Retinal pigment epithelial cell (primary cell): ENCODE measurements at places on chromosomes 4 and X.

DNA sequence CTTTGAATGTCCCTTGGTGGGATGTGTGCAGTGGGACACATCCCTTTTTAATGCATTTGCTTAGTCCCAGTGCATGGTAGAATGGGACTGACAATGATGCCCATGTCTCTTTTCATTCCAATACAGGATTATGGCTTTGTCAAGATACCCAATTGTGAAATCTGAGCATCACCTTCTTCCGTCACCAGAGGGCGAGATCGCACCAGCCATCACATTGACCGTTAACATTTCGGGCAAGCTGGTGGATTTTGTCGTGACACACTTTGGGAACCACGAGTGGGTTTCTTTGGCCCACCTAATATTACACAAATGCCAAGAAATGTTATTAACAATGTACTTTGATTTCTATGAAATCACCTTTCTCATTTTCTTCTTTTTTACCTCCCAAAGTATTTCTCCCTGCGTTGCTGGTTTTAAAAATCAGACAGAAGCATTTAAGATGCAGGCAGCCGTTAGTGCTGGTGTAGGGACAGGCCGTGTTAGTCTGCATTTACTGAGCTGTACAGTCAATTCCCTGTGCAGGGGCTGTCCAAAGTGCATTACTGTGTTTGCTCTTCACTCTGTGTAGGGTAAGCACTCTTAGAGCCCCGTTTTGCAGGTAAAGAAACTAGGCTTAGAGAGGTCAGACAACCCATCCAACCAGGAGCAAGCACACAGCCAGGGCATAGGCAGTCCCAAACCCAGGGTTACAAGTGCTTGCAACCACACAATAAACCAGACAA, 46.5 kb downstream of the CWH43 start:
- DNase-seq, result no peak

DNA sequence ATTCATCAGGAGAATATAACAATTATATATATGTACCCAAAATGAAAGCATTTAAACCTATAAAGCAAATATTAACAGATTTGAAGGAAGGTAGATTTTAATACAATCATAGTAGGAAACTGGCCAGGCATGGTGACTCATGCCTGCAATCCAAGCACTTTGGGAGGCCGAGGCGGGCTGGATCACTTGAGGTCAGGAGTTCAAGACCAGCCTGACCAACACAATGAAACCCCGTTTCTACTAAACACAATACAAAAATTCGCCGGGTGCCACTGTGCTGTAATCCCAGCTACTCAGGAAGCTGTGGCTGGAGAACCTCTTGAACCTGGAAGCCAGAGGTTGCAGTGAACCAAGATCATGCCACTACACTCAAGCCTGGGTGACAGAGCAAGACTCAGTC, 118.3 kb downstream of the KCNIP4 start:
- no peak for DNase-seq

DNA sequence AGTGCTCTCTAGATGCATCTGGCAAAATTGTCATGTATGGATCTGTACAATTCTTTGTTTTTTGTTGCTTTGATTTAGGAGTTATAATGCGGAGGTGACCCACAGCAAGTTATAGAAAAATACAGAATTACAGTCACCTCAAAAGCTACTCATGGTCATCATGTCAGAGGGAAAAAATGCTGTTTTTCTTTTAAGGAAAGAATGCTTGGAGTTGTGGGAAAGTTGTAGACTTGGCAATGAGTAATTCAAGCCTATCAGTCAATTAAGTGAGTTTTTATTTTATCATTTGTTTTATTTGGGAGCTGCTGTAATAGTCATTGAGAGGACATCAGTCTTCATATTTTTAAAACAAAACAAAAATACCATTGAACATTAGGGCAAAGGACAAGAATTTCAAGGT, 16.4 kb downstream of the FHL1 start:
- DNase-seq, result no peak

- no peak for DNase-seq
Observed at GRCh38 chrX:11725631-11726442, 32.2 kb upstream of the MSL3 start.
